ENCODE measurements at places on chromosomes 12 and 14. TPM values are rescaled to one million over a fixed set of nuclear protein-coding genes. Genes with fewer than 3 reads are reported as not detected.

DNA sequence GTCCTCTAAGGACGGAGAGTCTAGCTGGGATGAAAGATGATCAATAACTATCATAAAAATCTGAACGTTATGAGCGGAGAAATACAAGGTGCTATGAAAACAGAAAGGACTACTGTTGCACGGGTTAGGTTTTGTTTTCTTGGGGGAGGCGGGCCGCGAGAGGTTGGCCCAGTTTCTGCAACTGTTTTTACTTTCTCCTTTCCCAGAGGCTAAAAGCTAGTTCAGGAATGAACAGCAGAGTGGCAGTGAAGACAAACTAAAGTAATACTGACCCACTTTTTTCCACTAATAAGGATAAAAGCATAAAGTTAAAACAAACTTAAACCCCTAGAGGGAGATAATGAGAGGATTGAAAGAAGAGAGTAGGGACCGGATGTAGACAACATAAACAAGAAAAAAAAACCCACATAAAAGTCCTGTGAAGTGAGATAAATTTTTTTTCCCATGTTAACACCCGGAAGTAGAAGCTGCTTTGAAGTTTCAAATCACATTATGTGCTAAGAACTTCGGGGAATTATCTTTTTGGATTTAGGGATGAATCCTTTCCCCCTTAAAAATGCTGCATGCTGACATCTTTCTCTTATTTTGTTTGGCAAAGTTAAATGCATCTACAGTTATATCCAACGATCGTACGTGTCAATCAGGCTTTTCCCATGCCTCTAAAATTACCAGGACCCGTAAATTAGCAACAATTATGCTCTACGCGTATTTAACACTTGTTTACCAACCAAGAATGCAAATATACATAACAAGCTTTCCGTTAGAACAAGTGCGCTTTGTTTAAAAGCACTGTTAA, 1.0 kb upstream of the CDK17 start:
- peak; percentile 89 for DNase-seq

GRCh38 chr12:65955452-65955851, 131.2 kb downstream of the HMGA2 start:
- DNase-seq = no peak

DNA sequence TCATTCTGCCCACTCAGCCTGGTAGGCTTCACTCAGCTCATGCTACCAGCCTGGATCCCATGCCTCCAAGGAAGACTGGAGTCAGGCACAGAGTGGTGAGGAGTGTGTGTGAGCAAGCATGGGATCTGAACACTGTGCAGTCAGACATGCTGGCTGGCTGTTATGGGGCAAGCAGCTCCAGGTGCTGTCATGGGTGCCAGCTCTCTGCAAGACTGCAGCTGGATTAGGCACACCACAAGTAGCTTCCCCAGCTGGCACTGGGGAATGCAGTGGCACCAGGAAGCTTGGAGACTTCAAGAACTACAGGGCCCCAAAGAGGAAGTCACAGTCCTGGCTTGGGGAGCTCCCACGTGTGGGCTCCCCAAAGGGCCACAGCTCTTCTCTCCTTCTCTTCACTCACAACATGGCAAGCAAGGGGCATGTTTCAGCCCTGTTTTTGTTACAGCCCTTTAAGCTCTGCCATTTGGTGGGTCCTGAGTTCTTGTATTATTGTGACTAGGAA, 202.5 kb downstream of the VRK1 start:
- no peak for DNase-seq

DNA sequence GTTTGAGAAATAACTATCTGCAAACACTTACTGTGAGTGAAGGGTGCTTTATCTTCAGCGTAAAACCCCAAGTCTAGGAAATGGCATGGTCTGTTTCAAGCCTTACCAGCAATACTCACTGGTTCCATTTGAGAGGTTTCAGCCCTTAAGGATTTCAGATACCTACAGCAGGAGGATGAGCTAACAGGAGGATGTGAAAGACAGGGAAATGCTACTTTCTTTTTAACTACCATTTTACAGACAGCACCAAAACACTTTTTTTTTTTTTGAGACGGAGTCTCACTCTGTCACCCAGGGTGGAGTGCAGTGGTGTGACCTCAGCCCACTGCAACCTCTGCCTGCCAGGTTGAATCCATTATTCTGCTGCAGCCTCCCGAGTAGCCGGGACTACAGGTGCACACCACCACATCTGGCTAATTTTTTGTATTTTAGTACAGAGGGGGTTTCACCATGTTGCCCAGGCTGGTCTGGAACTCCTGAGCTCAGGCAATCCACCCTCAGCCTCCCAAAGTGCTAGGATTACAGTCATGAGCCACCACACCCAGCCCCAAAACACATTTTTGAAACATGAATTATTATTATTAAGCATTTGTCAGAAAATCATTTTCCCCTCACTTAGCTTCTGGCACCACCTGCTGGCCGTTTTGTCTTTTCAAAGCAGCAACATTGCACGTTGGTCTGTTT, 4.6 kb downstream of the MTRFR start:
- peak; percentile 69 for DNase-seq

CCDC177 gene
- not detected for total RNA-seq

Data from endothelial cell of umbilical vein (primary cell).